ENCODE measurements at places on chromosomes 2 and 18.

DNA sequence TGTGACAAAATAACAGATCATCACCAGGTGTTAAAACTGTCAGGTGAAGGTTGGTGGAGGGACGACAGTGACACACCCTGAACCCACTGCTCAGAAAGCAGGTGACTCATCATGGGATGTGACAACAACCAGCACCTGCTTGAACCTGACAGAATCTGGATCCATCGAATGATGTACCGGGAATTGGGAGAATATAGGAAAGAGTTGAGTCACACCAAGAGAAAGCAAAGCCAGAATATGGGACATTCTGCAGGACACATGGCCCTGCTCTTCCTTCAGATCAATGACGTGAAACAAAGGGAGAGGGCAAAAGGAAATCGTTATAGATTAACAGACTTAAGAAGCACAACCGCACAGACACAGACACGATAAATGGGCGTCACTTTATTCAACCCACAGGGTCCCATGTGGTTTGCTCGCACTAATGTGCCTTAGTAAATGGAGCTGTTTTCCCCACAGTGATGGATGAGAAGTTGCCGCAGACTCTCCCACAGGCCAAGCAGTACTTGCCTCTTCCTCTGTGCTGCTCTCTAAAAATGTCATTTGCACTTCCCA is 100.1 kb downstream of the CRACDL start:
- no peak for DNase-seq

GRCh38 chr2:2840681-2841300 is 509.7 kb upstream of the MYT1L start:
- DNase-seq, result peak; percentile 33

GRCh38 chr2:129728035-129728972 is 251.2 kb upstream of the RAB6C start:
- DNase-seq, result no peak

DNA sequence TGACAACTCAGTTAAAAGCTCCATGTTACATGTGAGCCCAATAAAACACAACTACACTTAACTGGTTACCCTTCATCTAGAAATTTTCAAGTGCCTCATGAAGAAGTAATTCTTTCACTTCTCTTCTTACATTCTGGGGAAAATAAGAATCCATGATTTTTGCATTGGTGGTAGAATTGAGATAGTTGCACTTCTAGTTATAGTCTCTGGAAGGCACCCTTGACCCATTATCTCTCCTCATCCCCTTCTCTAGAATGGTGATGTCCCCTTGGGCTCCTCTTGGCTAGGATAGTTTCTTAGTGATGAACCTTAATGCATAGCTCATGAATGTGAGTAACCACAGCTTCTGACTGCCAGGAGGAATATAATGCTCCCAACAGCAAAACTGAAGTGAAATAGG is 3.6 kb downstream of the LGALSL start:
- DNase-seq, result no peak

- no peak for DNase-seq
Observed at GRCh38 chr2:105254531-105255210, 13.1 kb downstream of the GPR45 start.

DNA sequence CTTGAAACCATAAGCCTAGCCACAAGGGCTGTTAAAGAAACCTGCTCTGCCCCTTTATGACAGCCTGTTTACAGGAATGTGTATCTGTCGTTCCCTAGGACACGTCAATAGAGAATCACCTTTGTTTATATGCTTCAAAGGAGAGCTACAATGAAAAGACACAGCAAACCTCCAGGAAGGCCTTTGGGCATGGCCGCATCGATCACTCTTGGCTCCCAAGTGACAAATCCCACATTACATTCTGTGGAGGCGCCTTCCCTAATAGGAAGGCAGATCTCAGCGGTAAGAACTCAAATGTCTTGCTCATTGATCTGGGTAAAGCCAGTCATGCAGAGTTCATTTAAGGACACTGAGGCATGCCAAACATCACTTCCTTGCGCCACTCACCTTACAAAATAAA is 26.5 kb downstream of the KIAA2012 start:
- no peak for DNase-seq

GRCh38 chr2:1497122-1497611 is 83.9 kb downstream of the TPO start:
- peak; percentile 42 for DNase-seq

DNA sequence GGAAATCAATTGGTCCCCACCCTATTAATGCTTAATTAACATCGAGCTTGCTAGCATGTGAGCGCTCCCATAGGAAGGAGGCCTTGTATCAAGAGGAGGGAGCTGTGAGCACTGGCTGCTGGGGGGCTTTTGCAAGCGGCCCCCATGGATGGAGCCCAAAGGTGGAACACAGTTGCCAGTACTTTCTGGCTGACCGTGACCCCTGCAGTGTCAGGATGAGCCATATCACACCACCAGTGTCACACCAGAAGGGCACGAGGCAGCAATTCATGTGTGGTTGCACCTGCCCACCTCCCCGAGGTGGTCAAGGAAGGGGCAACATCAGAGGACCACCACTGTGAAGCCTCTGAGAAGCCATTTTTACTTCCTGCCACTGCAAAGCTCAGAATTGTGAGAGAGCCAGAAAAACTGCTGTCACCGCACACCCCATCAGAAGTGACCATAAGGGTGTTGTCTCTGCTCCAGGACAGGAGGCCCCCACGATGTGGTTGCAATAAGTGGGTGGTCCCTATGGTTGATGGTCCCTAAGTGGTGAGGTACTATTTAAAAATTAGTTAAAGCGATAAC is 99.8 kb upstream of the RAB6C start:
- no peak for DNase-seq

- DNase-seq, result no peak
Observed at GRCh38 chr18:2417861-2418610, 153.3 kb downstream of the METTL4 start.

DNA sequence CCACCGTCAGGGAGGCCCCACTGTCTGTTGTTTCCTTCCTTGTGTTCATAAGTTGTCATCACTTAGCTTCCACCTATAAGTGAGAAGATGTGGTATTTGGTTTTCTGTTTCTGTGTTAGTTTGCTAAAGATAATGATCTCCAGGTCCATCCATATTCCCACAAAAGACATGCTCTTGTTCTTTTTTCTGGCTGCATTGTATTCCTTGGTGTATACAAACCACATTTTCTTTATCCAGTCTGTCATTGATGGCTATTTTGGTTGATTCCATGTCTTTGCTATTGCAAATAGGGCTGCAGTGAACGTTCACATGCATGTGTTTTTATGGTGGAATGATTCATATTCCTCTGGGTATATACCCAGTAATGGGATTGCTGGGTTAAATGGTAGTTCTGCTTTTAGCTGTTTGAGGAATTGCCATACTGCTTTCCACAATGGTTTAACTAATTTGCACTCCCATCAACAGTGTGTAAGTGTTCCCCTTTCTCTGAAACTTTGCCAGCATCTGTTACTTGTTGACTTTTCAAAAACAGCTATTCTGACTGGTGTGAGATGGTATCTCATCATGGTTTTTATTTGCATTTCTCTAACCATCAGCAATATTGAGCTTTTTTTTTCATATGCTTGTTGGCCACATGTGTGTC is 156.6 kb upstream of the NOSTRIN start:
- DNase-seq, result no peak

Data from SJSA1 (cell line).